Liver (tissue), 10 donors: ENCODE measurements at places on chromosomes 5 and 9. TPM values are rescaled to one million over a fixed set of nuclear protein-coding genes. Genes with fewer than 3 reads are reported as not detected.

The FBN2 gene
- 4.1 TPM for total RNA-seq

The IFT74 gene
- total RNA-seq = 10.5 TPM

The CCL27 gene
- not detected for total RNA-seq

The SLC24A2 gene
- total RNA-seq = under 0.01 TPM

The SPINK7 gene
- total RNA-seq = not detected

The PIP5KL1 gene
- total RNA-seq = 1.5 TPM

The SLC46A2 gene
- total RNA-seq = 0.17 TPM

The GADD45G gene
- total RNA-seq = 5.5 TPM

The QSOX2 gene
- total RNA-seq = 4.8 TPM

The FCN1 gene
- 15.0 TPM for total RNA-seq

The ESM1 gene
- 0.28 TPM for total RNA-seq

The ARHGEF37 gene
- total RNA-seq = 3.3 TPM

The GABRA1 gene
- total RNA-seq = not detected

The CDX1 gene
- total RNA-seq = not detected

The GKAP1 gene
- total RNA-seq = 3.5 TPM

The IL5 gene
- total RNA-seq = not detected

The TLR4 gene
- total RNA-seq = 14.5 TPM

The ZNF462 gene
- 2.1 TPM for total RNA-seq
